Hippocampal formation (tissue), 2 donors: ENCODE measurements at places on chromosomes 5 and 9.

- no peak for DNase-seq
Measured at GRCh38 chr9:117720555-117720954, 16.4 kb downstream of the TLR4 start.

DNA sequence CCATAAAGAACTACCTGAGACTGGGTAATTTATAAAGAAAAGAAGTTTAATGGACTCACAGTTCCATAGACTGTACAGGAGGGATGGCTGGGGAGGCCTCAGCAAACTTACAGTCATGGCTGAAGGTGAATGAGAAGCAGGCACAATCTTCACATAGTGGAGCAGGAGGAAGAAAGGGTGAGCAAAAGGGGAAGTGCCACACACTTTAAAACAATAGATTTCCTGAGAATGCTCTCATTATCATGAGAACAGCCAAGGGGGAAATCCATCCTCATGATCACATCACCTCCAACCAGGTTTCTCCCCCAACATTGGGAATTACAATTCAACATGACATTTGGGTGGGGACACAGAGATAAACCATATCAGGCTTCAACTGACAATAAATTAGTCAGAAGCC lies 664.9 kb downstream of the TAF11L14 start:
- DNase-seq = no peak

DNA sequence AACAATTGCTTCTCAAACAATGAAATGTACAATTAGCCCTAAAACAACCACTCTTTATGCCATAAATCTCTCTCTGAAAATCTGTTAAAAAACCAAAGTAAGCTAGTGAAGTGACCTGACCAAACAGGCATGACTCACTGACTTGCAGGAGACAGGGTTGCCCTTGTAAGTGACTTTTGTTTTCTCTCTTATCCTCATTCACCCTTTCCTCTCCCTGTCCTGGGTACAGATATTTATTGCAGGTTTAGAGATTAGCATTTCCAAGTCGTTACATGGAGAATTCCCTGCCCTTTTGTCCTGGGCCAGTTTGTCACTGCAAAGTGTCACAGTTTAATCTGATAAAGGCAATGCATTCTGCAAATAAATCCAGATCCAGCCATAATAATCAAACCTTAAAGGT lies 484.2 kb downstream of the IRX1 start:
- no peak for DNase-seq

DNA sequence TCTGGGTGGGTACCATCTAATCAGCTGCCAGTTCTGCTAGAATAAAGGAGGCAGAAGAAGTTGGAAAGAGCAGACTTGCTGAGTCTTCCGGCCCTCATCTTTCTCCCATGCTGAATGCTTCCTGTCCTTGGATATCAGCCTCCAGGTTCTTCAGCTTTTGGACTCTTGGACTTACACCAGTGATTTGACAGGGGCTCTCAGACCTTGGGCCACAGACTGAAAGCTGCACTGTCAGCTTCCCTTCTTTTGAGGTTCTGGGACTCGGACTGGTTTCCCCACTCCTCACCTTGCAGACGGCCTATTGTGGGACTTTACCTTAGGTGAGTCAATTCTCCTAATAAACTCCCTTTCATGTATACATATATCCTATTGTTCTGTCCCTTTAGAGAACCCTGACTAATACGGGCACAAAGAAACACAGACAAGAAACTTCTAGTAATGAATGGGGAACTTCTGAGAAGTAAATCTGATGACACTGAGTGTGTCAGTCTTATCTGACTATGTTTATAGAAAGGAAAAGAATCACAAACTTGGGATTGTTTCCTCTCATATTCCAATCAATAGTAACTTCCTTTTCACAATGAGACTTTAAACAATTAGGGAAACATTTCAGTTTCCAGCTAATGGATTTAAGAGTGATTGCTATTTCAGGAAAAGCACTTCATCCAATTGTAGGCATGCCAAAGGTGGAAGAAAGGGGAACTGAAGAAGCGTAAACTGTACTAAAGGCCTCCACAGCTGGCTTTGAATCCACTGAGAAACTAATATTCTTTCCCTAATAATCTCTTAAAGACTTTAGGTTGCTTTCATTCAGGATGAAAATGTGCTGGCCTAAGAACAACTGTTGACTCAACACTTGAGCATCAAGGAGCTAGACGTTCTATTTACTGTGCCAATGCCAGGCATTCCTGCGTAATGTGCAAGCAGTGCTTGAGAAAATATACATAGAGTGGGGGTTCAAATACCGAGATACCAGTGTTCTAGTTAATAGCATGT lies 127.9 kb upstream of the PTGER4 start:
- DNase-seq = no peak

GRCh38 chr5:39399135-39400036 lies 25.4 kb downstream of the DAB2 start:
- no peak for DNase-seq

DNA sequence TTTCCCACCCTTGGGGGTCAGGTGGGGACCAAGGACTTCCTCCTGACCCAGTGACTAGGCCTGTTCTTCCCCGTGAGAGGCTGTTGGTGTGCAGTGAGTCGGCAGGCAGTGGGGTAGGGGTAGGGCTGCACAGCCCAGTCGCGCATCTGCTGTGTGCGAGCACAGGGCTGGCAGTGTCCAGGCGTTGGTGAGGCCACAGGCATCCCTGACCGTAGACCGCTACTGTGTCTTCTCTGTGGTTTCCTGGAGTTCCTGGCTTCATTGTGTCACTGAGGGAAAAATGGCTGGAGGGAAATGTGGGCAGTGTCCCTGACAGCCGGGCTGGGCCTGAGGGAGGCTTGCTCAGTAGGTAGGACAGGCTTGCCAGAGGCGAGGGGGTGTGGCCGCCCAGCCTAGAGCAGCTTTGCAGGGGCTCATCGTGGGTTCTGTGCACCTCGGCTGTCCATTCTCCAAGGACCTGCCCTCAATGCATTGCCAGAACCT lies 95.4 kb downstream of the CACNA1B start:
- no peak for DNase-seq

DNA sequence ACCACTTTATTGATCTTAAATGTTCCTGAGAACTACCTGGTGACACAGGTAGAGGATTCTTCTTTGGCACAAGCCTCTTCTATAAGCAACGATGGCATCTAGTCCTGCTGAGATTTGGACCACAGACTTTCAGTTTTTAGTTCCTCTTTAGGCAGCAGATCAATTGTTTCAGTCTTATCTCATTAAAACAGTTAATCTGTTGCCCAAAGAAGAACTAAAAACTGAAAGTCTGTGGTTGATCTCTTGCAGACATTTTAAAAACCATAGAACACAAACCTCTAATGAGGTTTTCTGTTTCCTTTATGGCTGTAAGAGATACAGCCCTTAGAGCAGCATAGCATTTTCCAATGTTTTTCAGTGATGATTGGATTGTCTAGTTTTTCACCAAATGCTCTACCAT lies 480.9 kb downstream of the MTRR start:
- DNase-seq = no peak

DNA sequence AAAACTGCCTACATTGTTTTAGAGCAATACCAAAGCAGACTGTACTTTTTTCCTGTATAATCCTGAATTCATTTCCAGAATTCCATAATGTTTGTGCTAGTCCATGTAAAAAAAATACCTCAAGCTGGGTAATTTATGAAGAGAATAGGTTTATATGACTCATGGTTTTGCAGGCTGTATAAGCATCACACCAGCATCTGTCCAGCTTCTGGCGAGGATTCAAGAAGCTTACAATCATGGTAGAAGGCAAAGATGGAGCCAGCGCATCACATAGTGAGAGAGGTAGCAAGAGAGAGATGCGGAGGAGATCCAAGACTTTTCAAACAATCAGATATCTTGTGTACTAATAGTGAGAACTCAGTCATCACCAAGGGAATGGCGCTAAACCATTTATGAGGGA lies 280.3 kb upstream of the CDH9 start:
- DNase-seq = no peak

DNA sequence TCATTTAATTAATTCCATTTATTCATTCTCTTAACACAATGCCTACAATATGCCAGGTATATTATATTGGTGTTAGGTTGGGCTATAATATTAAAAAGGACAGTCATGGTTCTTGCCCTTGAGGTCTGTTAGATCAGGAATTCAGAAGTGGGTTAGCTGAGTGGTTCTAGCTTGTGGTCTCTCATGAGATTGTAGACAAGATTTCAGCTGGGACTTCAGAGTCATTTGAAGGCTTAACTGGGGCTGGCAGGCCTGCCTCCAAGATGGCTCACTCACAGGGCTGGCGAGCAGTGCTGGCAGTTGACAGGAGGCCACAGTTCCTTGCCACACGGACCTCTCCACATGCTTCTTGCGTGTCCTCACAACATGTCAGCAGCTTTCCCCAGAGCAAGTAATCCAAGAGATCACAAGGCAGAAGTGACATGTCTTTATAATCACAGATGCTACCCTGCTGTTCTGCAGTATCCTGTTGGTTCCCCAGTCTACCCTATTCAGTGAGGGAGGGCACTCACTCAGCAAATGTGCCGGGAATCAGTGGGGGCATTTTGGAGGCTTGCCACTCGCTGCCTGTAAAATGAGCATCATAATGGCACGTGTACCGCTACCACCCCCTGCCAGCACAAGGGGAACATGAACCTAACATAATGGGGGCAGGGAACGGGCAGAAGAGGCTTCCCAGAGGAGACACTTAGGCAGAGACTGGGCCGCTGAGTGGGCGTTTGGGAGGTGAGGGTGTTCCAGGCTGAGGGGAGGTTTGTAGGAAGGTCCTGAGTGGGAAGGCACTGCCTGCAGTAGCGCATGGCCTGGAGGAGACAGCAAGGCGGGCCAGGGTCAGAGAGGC lies 70.0 kb downstream of the EXOSC2 start:
- no peak for DNase-seq

DNA sequence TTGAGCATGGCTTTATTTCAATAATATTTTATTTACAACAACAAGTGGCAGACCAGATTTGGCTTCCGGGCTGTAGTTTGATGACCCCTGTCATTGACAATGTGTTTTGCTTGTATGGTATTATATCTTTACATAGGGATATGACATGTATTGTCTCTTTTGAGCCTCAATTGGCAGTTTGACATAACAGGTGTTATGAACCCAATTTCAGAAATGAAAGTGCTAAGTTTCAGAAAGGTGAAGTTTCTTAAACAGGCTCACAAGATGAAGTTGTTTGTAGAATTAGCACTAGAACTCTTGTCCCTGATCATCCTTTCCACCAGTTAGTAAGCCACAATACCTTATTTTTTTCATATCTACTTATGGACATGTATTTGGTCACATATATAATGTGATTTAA lies 303.0 kb upstream of the GRIA1 start:
- no peak for DNase-seq

GRCh38 chr5:135330798-135331096 lies 68.3 kb downstream of the MACROH2A1 start:
- no peak for DNase-seq

GRCh38 chr5:87109746-87110145 lies 157.9 kb upstream of the RASA1 start:
- DNase-seq = no peak

DNA sequence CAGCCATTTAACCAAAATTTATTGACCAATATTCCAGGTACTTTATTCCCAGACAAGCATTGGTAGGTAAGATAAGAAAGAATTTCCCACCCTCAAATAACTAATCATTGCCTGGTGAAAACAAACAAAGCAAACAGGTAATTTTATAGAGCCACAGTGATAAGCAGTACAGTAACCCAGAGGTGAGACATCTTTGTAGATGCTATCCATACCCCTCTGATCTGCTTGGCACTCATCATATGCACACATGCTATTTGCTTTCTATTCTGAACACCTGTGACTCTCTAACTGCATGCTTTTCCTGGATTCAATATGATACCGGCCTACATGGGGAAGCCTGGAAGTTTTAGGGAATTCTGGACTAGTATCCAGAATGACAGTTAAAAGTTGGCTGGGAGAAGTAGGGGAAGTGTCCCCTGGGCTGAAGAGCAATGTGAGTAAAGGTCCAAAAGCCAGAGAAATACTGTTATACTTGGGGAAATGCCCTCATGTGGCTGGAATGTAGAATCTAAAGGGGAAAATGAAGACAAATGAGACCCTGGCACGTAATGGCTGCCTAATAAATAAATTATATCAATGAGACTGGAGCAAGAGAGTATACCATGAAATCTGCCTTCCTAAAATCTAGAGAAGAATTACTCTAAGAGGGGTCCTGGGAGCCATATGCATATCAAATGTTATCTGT lies 243.8 kb upstream of the ADAMTSL1 start:
- no peak for DNase-seq

- DNase-seq = no peak
Measured at GRCh38 chr9:117134826-117135500, 279.9 kb downstream of the ASTN2 start.

DNA sequence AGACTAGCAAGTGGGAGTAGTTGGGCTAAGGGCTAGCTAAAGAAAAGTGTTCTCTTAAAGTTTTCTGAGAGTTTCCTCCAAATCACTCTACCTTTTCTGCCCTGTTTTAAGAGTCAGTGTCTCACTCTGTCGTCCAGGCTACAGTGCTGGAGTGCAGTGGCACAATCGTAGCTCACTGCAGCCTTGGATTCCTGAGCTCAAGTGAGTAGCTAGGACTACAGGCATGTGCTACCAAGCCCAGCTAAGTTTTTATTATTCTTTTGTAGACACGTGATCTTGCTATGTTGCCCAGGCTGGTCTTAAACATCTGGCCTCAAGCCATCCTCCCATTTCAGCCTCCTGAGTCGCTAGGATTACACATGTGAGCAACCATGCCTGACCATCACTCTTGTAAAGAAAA lies 378.9 kb downstream of the CAAP1 start:
- no peak for DNase-seq

DNA sequence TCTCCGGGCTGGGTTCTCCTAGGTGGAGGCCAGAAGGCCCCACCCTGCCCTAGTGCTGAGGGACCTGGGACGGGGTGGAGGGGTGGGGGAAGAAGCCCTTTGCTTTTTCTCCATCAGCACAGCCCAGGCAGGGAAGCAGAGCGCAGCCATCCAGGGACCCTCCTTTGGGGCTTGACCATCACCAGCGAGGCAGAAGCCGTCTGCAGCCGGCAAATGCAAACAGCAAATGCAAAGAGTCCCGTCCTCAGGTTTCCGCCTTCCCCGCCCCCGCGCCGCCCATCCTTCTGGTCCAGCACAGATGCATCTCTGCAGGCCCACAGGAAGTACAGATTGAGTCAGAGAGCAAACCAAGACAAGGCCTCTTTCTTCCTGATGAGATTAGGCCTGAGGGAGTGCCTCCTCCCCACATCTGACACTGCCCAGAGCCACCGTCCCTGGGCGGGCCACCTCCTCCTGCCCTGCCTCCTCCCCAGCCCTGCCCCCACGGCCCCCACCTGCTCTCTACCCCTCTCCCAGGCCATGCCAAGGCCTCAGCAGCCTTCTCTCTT lies 23.4 kb downstream of the CORO2A start:
- DNase-seq = no peak

- DNase-seq = no peak
Measured at GRCh38 chr9:98607152-98607551, 101.6 kb downstream of the GABBR2 start.

- no peak for DNase-seq
Measured at GRCh38 chr5:177966009-177966838, 29.8 kb downstream of the PROP1 start.

DNA sequence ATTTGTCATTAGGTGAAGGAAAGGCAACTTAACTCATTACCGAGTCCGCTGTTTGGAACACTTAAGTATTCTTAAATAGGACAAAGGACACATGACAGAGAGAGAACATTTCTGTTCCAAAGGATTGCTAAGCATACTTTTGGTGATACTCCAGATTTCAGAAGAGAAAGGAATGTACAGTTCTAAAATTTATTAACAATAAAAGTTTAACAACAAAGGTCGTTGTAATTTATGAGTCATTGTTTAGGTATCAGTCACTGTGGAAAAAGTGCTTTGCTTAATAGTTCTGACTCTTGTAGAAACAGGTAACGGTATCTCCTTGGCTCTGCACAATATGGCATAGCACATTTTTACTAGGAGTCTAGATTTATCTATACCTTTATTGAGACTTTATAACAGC lies 36.3 kb upstream of the PAM start:
- no peak for DNase-seq

GRCh38 chr5:125199968-125200865 lies 453.8 kb upstream of the ZNF608 start:
- DNase-seq = peak; percentile 41
